ENCODE measurements at places on chromosomes 7 and 10.

- DNase-seq: no peak
Observed at GRCh38 chr10:71975871-71976725, 11.9 kb downstream of the CHST3 start.

DNA sequence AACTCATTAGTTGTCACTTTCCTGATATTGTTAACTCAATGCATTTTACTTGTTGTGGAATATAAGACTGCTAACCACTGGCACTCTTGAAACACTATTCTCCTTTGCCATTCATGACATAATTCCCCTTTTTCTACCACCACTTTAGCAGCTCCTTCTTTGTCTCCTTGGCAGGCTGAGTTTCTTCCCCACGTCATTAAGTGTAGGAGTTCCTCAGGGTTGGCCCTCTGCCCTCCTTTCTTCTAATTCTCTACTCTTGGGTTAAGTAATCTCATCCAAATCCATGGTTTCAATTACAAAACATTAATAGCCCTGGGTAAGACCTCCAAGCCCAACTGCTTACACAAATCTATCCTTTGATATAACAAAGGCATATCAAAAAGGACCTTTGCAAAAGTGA is 175.1 kb downstream of the HGF start:
- DNase-seq: no peak

GRCh38 chr10:125396676-125397075 is 236.3 kb upstream of the CTBP2 start:
- DNase-seq: no peak

DNA sequence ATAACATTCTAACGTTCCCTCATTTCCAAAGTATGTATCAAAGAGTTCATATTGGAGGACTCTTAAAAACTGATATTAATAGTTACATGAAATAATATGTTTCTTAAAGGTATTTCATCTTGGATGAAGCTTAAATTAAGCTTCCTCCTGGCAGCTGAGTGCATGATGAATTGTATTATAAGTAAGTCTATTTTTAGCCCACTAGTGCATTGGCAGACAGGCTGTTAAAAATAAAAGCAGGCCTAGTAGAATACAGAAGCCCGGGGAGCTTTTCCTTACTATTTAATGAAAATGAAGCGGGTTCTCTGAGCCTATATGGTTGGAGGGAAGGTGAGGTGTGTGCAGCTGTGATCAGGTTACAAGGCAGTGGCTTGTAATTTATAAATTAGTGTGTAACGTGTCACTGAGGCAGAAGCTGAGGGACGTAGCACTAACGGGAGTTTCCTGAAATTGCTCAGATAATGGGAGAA is 130.7 kb upstream of the KMT2E start:
- DNase-seq: no peak

DNA sequence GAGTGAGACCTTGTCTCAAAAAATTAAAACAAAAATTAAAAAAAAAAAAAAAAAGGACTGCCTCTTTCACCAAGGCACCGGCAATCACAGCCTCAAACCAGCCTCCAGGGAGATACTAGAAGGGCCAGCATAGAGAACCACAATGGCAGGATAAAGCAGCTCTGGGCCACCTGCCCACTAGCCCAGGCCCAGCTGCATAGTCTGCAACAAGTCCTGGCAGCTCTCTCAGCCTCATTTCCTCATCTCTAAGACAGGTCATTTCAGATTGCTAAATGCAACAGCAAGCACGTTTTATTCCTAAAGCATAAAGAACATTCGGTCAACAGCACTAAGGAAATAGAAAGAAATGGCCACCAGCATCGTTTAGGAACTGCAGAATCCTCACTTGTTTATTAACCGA is 28.8 kb downstream of the XPNPEP1 start:
- no peak for DNase-seq
